ENCODE measurements at places on chromosomes 7 and 10.

GRCh38 chr7:4550117-4550516 lies 132.0 kb upstream of the FOXK1 start:
- DNase-seq, result no peak

DNA sequence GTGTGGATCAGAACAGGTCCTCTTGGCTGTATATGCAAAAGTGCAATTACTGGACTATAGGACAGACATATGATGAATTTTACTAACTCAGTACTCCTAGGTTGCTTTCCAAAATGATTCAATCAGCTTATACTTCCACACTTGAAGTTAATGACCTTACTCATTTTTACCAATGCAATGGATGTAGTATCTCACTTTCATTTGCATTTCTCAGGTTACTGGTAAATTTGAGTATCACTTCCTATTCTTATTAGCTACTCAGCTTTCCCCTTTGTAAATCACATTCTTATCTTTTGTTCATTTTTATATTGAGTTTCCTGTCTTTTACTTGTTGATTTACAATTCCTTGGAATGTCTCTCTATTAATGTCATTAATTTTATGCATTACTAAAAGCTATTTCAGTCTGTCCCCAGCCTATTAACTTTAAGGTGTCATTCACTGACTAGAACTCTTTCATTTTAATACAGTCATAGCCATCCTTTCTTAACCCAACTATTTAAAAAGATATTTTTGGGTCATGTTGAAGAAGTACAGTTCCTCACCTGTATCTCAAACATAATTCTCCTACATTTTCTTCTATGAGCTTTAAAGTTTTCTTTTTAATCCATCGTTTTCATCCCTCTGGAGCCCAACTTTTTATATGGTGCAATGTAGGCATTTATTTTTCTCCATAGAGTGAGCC lies 88.6 kb downstream of the VIM start:
- no peak for DNase-seq

DNA sequence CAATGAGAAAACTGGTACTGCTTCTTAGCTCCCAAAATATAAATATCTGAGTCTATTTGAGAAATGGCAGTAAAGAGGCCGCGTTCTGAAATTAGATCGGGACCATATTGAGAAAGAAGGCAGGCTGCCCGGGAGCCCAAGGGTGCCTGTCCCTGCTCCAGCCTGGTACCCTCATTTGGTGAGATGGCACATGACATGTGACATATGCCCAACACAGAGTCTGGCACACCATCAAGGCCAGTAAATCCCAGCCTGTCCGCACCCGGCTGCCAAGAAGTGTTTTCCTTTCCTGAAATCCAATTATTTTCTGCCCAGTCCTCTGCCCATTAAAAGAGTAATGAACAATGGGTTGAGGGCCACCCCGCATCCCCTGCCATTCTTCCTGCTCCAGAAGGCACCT lies 66.4 kb downstream of the CDH23 start:
- no peak for DNase-seq

DNA sequence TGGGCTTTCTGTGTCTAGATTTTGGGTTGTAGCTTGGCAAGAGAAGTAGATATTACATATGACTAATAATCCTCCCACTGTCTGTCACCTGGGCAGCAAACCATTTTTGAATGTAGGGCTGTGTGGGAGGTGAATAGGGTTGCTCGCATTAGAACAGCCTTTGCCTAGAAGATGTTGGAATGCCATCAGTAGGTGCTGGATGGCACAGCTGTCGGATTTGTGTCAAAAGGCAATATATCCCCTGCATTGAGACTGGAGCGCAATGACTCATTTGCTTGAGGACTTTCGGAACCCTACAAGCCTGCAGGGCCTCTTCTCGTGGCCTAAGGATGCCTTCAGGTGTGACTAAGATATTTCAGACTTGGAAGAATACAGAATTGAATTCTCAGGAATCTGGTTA lies 323.8 kb downstream of the GPR158 start:
- DNase-seq, result no peak

GRCh38 chr7:14305233-14305866 lies 315.9 kb upstream of the ETV1 start:
- no peak for DNase-seq

DNA sequence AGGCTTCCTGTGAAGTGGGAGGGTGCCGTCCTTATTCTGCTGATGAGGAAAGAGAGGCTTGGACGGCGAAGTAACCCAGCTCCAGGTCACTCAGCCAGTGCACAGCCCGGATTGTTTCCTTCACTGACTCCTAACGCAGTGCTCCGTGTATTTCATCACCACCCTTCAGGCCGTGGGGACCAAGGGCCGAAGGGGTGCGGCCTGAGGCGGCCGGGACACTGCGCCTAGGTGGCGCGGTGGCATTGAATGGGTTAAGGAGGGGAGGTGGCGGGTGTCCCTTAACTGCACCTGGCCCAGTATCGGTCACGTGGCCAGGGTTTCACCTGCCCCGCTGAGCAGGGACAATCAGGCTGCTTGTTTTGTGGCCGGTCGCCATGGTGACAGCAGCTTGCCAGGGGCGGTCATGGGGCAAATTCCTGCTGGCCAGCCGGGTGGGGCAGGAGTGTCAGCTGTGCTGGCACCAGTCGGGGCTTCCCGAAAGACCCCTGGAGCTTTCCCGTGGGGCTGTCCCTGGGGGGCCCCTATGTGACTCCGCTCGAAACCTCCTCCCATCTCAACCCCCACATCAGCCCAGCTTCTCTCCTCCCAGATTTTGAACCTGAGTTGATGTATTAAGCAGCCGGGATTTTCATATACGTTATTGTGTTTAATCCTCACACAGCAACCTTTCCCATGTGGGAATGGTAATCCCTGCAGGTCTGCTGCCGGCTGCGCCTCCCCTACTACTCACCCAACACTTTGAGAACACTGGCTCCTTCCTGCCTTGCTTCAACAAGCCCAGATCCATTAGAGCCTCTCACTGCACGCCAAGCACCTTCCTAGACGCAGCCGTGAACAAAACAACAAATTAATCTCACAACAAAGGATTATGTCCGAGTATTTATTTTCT lies 4.4 kb upstream of the ABHD11 start:
- no peak for DNase-seq

DNA sequence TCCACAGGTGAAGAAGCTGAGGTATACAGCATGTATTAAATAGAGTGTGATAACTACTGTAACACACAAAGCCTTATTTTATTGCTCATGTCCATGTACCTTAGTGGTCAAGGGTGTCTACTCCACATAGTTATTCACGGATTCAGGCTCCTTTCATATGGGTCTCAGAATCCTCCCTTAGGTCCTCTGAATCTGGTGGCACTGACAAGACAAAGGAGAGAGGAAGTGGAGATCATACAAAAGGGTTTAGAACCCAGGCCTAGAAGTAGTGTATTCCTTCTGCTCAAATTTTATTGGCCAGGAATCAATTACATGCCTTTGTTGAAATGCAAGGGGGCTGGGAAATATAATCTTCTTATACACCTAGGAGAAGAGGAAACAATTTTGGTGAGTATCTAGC lies 164.6 kb downstream of the PTEN start:
- DNase-seq, result no peak

DNA sequence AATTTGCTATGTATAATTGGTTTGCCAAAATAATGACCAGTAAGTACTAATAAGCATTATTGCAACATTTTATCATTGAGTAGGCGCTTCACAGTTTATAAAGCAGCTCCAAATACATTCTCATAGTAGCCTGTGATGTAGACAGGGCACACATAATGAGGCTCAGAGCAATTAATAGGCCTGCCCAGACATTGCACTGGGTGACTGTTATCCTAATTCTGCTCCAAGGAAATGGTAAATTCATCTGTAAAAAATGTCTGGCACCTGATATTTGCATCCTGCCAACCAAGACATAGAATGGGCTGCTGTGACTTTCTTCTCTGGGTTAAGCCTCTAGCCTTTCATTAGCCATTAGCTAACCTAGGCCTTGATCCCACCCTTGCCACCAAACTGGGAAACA lies 97.6 kb downstream of the SEM1 start:
- no peak for DNase-seq

DNA sequence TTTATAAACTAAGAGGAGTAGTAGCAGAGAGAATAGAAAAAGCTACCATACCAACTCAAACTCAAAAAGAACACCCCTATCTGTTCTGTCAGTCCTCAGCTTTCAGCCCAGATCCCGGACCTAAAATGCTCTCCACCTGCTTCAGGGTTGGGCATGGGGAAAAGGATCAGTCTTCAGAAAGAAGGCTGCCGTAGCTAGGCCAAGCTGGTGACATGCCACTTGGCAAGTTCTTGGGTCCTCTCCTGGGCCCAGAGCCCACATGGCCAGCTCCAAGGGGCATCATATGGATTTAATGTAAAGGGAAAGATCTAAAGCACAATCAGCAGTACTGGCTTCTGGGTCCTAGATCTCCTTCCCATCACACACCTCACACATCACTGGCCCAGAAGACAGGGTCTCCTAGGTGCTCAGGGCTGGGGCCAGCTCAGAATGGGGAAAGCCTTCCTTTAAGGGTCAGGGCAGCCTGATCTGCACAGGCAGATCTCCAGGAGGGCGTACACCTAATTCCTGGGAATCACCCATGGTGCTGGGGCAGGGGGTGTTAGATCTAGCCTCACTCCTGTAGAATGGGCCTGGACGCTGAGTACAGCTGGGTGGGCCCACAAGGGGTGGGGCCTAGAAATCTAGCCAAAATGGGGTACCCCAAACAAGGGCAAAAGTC lies 2.5 kb downstream of the VAX1 start:
- DNase-seq, result no peak

DNA sequence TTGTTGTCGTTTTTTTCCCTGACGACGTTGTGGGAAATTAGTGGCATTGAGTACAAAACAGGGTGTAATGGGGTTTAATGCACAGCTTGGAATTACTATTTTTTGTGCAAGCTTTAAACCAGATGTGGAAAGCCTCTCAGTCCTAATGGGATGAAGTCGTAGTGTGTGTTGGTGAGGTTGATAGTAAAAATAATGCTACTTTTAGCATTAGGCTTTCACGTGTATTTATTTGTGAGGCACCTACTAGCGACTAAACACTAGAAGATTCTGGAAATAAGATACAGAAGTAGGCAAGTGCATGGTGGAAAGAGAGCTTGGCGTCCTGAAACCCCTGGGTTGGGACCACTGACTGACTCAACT lies 588 bp upstream of the ORC5 start:
- DNase-seq, result no peak

GRCh38 chr10:131000743-131001142 lies 310.8 kb downstream of the TCERG1L start:
- no peak for DNase-seq

GRCh38 chr10:44873160-44873559 lies 38.0 kb upstream of the TMEM72 start:
- no peak for DNase-seq

DNA sequence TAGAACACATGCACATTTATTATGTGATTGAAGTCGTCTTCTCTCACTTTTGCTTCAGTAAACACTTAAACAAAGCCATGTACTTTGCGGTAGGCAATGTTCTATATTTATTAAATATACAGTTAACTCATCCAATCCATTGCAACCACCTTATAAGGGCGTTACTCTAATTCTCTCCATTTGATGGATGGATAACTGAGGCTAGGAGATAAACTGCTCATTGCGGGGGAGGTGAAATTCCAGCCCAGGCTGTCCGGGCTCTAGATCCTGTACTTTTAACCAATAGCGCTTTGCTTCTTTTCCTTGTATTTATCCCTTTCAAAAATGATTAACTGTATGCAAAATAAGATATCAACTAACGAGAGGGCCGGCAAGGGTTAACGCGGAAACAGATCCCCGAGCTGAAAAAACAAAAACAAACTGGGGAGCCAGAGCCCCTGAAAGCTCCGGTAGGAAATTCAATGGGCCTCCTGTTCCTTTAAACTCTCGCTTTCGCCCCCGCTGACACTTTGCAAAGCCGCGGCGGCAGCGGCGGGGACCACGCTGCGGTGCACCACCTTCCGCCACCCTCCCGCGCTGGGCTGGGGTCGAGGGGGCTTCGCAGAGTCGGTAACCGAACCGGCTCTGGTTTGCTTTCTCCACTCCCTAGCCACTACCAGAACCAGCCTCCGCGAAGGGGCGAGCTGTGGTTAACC lies 1.0 kb upstream of the PLXDC2 start:
- DNase-seq, result no peak

All from activated T-helper 1 cell treated with anti-CD3 and anti-CD28 coated beads, Interleukin-2, amount 50 U/mL, for 16 hours (primary cell).